ENCODE measurements at places on chromosomes 2 and 18. TPM values are rescaled to one million over a fixed set of nuclear protein-coding genes. Genes with fewer than 3 reads are reported as not detected.

GRCh38 chr2:142180820-142181533 lies 50.2 kb upstream of the LRP1B start:
- no peaks in the 10 kb centered on the region for H3K27me3 ChIP-seq
- H3K36me3 ChIP-seq = no peaks in the 10 kb centered on the region
- no peak overlapping the region for H3K4me3 ChIP-seq
- no peak for DNase-seq
- H3K27ac ChIP-seq = no peak overlapping the region
- no peaks in the 10 kb centered on the region for H3K4me1 ChIP-seq

DNA sequence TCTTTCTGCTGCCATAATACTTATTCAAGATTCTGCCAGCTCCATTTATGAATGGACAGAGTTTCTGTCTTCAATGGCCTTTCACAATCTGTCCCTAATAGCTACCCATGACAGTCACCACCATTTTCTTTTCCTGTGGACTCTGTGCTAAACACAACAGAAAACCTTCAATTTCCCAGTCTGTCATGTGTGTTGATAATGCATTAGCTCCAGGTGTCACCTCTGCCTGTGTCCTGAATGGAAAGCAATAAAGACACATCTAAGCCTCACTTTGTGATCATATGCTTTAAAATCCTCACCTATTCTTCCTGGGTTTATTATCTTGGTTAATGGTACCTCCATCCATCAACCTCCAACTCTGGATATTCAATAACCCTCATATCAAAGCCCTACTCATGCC lies 772.2 kb downstream of the DCDC2C start:
- no peak overlapping the region for H3K27ac ChIP-seq
- no peak overlapping the region for H3K4me3 ChIP-seq
- no peaks in the 10 kb centered on the region for H3K4me1 ChIP-seq
- no peak for DNase-seq
- no peaks in the 10 kb centered on the region for H3K36me3 ChIP-seq

DNA sequence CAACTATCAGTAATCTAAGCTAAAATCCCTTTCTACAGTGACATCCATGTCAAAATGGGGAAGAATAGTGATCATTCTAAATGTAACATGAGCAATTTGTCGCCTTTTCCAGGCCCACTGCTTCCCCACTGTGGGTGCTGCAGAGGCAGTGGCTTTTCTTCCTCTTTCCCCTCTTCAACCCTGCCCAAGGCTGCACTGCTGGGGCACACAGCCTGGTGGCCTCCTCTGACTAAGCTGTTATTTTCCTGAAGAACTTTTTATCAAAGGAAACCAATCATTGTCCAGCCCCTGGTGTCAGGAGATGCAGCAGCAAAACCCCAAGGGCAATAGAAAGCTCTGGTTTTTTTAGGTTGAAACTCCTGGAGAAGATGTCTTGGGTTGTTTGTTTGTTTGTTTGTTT lies 117.6 kb upstream of the KLF7 start:
- no peak for DNase-seq
- H3K27ac ChIP-seq = no peak overlapping the region
- no peaks in the 10 kb centered on the region for H3K4me1 ChIP-seq
- H3K27me3 ChIP-seq = no peaks in the 10 kb centered on the region
- H3K36me3 ChIP-seq = no peaks in the 10 kb centered on the region

DNA sequence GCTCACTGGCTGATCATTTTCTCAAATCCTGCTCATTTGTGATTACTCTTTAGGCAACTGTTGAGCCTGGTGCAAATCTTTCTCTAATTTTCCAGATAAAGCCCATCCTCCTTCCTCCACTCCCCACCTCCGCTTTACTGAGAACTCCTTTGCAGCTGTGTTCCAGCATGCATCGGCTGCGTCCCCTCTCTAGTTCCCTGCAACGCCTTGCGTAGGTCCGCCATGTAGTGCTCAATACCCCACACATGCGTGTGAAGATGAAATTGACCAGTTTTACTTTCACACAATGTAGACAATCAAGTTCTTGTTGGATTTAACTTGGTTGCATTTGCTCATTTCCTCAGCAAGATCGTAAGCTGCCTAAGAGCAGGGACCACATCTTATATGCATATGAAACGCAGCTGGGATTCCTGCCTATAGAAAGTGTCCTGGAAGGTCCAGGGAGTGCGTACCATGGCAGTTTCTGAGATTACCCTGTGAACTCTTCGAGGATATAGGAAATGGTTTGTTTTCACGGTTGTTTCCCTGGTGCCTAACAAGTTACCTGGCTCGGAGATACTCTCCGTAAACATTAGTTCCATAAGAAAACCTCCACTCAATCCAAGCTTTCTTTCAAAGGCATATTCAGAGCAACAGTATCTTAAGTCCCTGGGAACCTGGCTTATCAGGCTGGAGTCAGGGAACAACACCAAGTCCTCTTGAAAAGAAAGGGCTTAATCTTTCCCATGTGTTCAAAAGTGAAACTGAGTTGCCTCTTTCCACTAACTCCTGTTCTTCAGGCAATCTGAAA lies 766.4 kb upstream of the ID2 start:
- H3K27me3 ChIP-seq = no peaks in the 10 kb centered on the region
- DNase-seq = no peak
- H3K4me1 ChIP-seq = no peaks in the 10 kb centered on the region
- no peak overlapping the region for H3K4me3 ChIP-seq

DNA sequence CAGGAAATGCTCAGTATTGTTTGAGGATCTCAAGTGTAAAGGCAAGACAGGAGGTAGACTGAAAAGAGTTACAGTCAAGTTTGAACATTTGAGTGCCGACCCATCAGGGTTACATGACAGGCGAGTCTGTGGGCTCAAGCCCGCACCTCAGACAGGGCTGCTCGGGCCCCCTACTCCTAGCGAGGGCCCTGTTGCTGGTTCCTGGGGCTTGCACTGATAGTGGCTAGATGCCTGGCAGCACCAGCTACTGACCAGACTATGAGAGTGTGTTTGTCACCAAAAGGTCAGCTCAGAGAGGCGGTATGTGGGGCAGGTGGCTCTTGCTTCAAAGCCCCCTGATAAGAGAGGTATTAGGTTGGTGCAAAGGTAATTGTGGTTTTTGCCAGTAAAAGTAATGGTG lies 35.6 kb upstream of the CYP27C1 start:
- no peaks in the 10 kb centered on the region for H3K4me1 ChIP-seq
- H3K27me3 ChIP-seq = no peaks in the 10 kb centered on the region
- peaks cover 12% of the 10 kb centered on the region for H3K36me3 ChIP-seq
- no peak for DNase-seq
- no peak overlapping the region for H3K27ac ChIP-seq

- H3K36me3 ChIP-seq = no peaks in the 10 kb centered on the region
- DNase-seq = no peak
- H3K4me3 ChIP-seq = no peak overlapping the region
- H3K4me1 ChIP-seq = no peaks in the 10 kb centered on the region
These were observed 44.0 kb downstream of the ARHGEF33 start for GRCh38 chr2:38933653-38934052.

DNA sequence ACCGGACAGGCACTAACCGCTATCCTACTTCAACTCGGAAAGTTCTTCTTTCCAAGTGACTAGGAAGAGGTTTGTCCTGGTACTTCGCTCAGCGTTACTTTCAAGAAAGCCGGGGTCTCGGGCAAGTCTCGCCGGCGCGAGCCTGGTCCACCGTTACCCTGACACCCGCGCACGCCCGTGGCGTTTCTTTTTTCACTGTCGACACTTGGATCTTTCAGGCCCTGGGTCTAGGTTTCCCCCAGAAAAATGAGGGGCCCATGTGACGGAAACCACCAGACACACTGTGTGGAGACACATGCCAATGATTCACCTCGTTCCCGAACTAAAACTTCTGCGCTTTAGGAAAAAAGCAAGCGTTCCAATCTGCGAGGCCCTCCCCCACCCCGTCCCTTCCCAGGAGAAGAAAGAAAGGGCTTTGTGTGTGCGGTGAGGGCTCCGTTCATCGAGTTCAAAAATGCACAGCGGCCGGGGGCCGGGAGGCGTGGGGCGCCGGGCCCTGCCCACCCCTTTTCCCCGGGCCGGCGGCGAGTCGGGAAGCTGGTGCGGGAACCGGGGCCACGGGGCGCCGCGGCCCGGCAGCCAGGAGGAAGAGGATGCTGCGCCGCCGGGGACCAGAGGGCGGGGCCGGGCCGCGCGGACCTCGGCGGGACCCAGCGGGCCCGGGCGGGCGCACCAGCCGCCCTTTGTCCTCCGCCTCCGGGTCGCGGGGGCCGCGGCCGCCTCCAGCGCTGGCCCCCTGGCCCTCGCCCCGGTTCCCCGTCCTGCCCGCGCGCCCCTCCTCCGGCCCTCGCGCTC lies 2.6 kb downstream of the ZNF521 start:
- peak overlapping the region; percentile 53 for H3K27ac ChIP-seq
- peaks cover 8% of the 10 kb centered on the region for H3K4me1 ChIP-seq
- no peak overlapping the region for H3K4me3 ChIP-seq
- DNase-seq = peak; percentile 21
- no peaks in the 10 kb centered on the region for H3K36me3 ChIP-seq

DNA sequence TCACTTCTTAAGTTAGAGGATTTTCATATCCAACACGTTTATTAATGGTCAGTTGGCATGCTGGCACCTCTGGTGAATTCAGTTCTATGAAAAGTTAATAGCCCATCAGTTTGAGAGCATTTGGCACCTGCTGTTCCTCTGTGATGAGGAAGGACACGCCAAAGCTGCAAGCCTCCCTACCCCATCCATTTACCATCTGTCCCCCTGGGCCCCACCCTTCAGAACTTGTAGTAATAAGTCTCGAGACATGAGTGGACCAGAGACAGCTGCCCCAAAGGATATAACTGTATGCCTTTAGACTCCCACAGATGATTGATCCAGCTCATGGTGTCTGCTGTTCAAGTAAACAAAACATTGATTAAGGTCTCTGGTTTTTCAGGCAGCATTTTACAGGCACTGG lies 6.3 kb downstream of the OST4 start:
- H3K36me3 ChIP-seq = no peaks in the 10 kb centered on the region
- H3K27me3 ChIP-seq = no peaks in the 10 kb centered on the region
- DNase-seq = no peak
- H3K4me1 ChIP-seq = peaks cover 7% of the 10 kb centered on the region

DNA sequence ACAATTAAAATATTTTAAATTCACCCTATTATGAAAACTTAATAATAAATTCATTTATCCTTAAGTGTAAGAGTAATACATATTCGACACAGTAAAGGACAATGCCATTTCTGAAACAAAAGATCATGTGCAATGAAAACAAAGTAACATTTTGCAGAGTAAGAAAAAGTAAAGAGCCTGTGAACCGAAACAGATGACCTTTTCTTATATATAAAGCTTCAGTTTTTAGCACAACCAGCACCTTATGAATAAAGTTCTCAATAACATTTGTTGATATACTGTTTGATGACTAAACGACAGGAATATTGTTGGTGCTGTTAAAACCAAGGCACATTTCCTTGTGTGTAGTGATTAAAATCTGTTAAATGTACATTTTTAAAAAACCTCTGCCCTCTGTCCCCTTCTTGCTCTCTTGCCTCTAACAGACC lies 1.5 kb downstream of the PELI1 start:
- H3K4me3 ChIP-seq = peak overlapping the region; percentile 91
- DNase-seq = no peak
- no peaks in the 10 kb centered on the region for H3K36me3 ChIP-seq
- H3K4me1 ChIP-seq = no peaks in the 10 kb centered on the region

- no peaks in the 10 kb centered on the region for H3K36me3 ChIP-seq
- no peak overlapping the region for H3K27ac ChIP-seq
- no peak overlapping the region for H3K4me3 ChIP-seq
- no peaks in the 10 kb centered on the region for H3K4me1 ChIP-seq
- H3K27me3 ChIP-seq = no peaks in the 10 kb centered on the region
These were observed 95.7 kb downstream of the ASXL3 start for GRCh38 chr18:33673689-33674088.

DNA sequence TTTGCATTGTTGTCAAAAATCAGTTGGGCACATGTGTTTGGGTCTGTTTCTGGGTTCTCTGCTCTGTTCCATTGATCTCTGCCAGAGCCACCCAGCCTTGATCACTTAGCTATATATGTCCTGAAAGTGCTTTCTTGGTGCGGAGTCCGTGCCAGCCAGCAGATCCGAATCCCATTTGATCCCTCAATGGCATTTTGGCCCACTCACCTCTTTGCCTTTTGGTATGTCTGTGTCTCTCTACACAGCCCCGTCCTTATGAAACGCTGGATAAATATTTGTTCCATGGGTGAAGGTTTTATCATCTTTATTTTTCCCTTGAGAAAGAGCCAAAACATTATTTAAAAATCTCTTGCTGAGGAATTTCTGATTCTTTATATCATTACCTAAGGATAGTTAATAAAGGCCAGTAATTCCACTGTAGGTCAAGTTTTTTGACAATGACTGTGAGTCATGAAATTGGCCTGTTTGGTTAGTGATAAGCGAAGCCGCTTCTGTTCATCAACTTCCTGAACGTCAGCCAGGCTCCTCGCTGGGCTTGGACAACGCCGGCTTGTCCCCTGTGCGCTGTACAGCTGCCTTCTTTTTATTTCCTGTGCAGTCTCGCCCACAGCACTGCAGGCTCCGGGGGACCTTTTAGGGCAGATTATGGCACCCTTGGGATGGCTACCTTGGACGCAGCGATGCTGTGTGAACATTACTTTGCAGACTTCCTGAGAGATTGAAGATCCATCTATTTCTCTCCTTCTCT lies 24.9 kb downstream of the MTCL1 start:
- no peaks in the 10 kb centered on the region for H3K27me3 ChIP-seq
- H3K4me1 ChIP-seq = no peaks in the 10 kb centered on the region
- no peak for DNase-seq
- peak overlapping the region; percentile 54 for H3K27ac ChIP-seq
- no peak overlapping the region for H3K4me3 ChIP-seq

DNA sequence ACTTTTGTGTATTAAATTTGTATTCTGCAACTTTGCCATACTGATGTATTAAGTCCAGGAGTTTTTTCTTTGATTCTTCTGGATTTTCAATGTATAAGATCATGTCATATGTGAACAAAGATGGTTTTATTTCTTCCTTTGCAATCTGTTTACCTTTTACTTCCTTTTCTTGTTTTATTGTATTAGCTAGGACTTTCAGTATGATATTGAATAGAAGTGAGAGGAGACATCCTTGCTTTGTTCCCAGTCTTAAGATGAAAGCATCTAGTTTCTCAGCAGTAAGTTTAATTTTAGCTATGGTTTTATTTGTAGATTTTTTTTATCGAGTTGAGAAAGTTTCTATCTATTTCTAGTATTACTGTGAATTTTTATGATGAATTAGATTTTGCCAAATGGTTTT lies 25.5 kb downstream of the VRK2 start:
- H3K27me3 ChIP-seq = no peaks in the 10 kb centered on the region
- no peak overlapping the region for H3K27ac ChIP-seq
- H3K4me3 ChIP-seq = no peak overlapping the region
- no peak for DNase-seq
- H3K4me1 ChIP-seq = no peaks in the 10 kb centered on the region

DNA sequence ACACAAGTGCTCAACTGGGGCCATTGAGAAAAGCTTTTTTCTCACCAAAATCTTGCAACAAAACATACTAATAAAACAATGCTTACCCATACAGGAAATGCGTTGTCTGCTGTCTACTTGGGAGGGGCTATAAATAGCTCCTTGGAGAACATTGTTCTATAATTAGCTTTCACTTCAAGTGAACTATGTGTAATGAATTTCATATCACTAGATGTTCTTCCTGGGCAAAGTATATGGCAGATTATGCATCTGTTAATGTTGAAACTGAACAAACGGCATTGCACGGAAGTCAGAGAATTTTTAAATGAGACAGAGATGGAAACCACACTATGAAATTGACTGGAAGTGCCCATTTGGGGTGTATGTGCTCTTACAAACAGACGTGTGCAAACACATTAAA lies 6.4 kb upstream of the NPAS2 start:
- H3K4me1 ChIP-seq = peaks cover 11% of the 10 kb centered on the region
- H3K27me3 ChIP-seq = no peaks in the 10 kb centered on the region
- no peak overlapping the region for H3K4me3 ChIP-seq
- no peaks in the 10 kb centered on the region for H3K36me3 ChIP-seq
- no peak overlapping the region for H3K27ac ChIP-seq

Gene GLI2
- polyA plus RNA-seq = 0.14 TPM

Gene CYP27A1
- 9.9 TPM for polyA plus RNA-seq

Gene CYB5A
- 178 TPM for polyA plus RNA-seq

Gene MAPRE3
- polyA plus RNA-seq = 56.8 TPM

Gene IL36G
- not detected for polyA plus RNA-seq

Gene DYNAP
- not detected for polyA plus RNA-seq

Gene GPD2
- polyA plus RNA-seq = 7.4 TPM

Gene POTEI
- 0.30 TPM for polyA plus RNA-seq

Data from pancreas (tissue), 10 donors.